ENCODE measurements at places on chromosomes 3 and 15.

DNA sequence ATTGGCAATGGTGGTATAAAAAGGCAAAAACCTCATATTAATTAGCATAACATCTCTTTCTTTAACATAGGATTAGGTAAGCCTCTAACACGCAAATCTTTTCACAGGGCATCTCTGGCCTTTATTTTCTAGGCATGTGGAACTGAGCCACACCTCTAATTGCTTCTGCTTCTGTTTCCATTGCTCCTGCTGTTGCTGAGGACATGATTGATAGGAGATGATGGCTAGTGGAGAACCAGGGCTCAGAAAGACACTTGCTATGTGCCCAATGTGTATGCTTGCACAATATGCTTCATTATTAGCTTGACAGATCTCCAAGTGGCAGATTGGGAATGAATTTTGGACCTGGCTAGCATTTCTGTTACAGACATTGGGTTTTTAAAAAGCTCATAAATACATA, 114.5 kb downstream of the EPHA3 start:
- no peak for DNase-seq

DNA sequence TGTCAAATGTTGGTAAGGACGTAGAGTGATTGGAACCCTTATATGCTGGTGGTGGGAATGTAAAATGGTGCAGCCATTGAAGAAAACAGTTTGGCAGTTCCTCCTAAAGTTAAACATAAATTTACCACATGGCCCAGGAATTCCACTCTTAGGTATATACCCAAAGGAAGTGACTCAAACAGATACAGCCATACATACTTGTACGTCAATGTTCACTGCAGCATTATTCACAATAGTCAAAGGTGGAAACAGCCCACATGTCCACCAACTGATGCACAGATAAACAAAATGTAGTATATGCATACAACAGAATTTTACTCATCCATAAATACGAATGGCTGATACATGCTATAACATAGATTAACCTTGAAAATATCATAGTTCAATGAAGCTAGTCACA, 13.2 kb downstream of the CLASP2 start:
- DNase-seq, result no peak

GRCh38 chr3:24378313-24378712, 116.3 kb downstream of the THRB start:
- no peak for DNase-seq

- DNase-seq, result no peak
Observed at GRCh38 chr15:101520395-101520794, 30.9 kb upstream of the PCSK6 start.

DNA sequence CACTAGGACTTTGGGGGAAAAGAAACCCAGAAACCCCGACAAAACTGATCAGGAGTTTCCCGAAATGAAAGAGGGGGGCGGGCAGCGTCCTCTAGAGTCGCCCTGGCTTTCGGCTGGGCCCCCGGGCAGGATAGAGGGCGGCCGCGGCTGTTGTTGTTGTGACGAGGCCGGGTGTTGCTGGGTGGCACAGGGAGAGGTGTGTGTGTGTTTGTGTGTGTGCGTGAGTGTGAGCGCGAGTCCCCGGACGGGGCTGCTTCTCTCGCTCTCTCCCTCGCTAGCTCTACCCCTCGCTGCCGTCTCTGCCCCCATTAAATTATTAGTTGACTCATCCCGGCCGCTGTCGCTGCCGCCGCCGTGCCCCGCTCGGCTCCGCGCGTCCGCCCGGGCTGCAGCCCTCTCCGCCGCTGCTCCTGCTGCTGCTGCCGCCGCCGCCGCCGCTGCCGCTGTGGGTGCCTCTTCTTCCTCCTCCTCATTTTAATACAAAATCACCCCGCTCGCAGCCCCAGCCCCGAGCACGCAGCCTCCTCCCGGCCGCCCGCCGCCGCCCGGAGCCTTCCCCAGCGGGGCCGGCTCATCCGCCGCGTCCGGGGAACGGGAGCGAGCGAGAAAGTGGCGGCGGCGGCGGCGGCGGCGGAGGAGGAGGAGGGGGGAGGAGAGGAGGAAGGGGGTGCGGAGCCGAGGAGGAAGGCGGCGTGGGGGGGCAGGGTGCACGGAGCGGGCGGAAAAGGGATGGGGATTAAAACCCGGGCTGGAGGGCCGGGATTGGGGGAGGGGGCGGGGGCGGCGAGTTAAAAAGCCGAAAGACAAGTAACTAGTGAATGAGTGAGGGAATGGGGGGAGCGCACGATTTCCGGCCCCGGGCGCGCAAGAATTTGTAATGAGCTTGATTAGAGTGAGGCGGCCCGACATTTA, at the start of gene SATB1:
Gene SATB1, minus strand, starts transcription at position 611 of the 912 bp plus-strand sequence. CDS start 4,372 bp downstream, outside the sequence.
- DNase-seq, result peak; percentile 54

GRCh38 chr3:186124592-186124991, 15.7 kb upstream of the ETV5 start:
- DNase-seq, result no peak

DNA sequence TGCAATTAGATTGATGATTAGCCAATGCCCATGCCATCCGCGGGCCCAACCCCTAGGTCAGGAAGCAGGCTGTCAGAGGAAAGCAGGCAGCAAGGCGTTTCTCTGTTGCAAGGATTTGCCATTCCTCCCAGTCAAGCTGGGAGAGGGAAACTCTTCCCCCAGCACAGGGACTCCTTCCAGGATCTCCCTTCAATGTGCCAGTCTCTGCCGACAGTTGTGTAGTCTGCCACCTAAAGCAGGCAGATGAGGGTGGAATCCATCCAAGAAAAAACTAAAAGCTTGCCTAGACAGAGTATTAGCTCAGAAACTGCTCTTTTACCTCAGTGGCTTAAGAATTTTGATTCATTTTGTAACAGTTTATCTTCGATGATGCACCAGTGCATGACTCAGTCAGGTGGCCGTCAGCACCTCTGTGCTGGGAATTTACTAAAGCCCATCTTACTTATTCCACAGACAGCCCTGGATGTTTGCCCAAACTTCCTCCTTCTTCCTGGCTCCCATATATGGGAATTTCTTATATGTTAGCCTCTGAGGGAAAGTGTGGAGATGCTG, 501.5 kb upstream of the THBS1 start:
- no peak for DNase-seq

GRCh38 chr15:35737441-35737840, 191.5 kb upstream of the DPH6 start:
- DNase-seq, result no peak

- no peak for DNase-seq
Observed at GRCh38 chr15:20280933-20281463, 260.6 kb downstream of the GOLGA6L6 start.

GRCh38 chr3:99962703-99963102, 145.0 kb downstream of the CMSS1 start:
- DNase-seq, result no peak

- no peak for DNase-seq
Observed at GRCh38 chr3:16599694-16600093, 5.5 kb downstream of the DAZL start.

DNA sequence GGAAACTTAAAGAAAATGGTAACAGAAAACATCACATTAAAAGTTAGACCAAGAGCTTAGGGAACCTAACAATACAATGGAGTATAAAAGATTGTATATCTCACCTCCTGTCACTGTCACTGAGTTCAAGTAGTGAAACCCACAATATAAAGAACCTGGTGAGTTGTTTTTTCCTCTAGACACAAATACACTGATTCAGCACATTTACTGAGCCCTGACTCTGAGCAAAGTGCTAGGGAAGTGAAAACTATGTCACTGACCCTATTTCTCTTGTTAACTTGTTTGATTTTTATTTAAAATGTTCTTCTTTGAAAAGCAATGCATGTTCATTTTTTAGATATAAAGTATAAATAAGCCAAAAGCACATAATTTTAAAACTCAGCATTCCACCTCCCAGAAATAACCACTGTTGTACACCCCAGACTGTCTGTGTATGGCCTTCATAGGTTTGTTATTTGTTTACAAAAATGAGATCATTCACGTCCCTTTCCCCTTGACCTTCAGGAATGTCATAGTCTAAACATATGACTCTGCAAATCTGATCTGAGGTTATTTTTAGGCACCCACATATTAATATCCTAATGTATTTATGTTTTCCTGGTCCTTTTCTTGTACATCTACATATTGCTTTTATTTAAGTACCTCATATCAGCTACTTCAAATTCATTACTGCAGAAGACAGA, 69.2 kb upstream of the CSTA start:
- DNase-seq, result no peak

- no peak for DNase-seq
Observed at GRCh38 chr15:51100785-51101489, 6.2 kb upstream of the TNFAIP8L3 start.

GRCh38 chr15:71225851-71226250, 110.6 kb downstream of the THSD4 start:
- DNase-seq, result no peak

DNA sequence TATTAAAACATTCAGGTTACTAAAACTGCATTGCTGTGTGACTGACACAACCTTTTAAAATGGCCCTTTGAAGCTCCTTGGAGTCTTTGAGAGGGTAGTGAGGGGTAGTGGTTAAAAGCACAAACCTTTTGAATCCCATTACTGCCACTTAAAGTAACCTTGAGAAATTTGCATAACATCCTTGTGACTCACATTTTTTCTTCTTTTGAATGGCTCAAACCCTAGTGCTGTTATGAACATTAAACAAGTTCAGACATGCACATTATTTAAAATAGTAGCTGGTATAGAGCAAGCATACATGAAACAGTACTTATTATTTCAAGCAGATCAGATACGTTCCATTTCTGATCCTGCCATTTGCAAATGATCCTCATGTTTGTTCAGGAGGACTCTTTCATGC, 3.7 kb upstream of the CLDN1 start:
- DNase-seq, result no peak

- no peak for DNase-seq
Observed at GRCh38 chr15:93200081-93200836, 111.2 kb upstream of the RGMA start.

- no peak for DNase-seq
Observed at GRCh38 chr3:171245796-171246765, 214.1 kb downstream of the TNIK start.

DNA sequence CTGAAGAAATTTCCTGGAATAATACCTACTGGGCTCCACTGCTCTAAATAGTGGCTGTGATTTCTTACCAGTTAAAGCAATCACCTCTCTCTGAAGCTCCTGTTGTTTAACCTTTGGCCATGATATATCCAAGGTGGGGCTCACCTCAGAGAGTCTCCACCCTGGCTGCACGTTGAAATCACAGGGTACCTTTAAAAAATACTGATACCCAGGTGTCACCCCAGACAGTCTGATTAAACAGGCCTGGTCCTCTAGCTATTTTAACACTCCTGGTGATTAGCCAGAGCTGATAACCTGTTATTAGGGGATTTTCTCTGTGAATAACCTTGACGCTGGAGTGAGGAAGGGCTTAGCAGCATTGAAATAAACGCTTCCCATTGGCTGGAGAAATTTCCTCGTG, 22.3 kb upstream of the ZBTB38 start:
- no peak for DNase-seq

DNA sequence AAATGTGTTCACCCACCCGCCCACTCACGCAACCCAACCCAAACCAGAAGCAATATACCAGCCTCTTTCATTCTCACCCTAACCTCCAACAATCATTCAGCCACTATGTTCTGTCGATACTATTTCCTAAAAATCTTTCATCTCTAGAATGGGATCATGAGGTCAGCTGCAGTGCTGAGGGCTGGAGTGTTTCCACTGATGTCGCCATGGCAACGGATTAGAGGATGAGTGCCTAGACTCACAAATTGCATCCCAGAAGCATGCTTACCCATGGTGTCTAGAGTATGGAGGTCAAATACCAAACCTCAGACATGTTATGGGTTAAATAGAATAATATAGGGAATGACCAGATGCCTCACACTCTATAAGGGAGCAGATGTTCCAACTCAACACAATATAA, 138.5 kb downstream of the GABRB3 start:
- DNase-seq, result no peak

DNA sequence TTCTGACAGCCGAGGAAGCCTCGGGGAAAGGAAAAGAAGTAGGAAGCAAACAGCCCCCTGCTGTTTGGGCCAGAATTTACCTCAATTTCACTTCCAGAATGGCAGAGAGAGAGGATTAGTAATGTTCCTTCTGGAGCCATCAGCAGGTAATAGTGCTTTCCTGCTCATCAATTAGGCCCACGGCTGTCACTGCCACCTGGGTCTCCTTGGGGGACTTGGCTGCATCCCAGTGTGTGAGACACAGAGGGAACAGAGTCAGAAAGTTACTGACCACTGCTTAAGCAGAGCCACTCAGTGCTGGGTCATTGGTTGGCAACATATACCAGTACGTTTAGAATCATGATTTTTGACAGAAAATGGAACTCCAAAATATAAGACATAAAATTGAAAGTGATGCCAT, 397.0 kb downstream of the EPHA3 start:
- DNase-seq, result no peak

GRCh38 chr15:78182336-78182700, 33.2 kb downstream of the IDH3A start:
- no peak for DNase-seq

- DNase-seq, result no peak
Observed at GRCh38 chr3:43379343-43379742, 93.0 kb downstream of the SNRK start.

DNA sequence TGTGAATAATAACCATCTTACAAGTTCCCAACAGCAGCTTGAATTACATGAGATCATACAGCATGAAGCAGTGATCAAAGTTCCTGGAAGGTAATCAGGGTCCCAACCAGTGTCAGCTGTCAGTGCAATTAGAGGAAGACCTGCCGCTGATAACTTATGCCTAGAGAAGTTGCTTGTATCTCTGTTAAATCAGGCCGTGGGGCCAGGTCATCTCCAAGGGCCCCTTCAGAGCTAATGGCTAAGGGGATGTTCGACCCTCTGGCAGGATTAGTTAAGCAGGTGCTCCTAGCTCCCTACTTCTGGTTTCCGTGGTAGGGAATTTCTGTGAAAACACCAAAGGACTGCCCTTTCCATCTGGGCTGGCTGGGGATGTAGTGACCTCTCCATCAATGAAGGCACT, 251.0 kb downstream of the FAM43A start:
- DNase-seq, result no peak

Measured in activated effector memory CD4-positive, alpha-beta T cell treated with Interleukin-2 at 50 U/mL for 16 hours (primary cell).